ENCODE measurements at places on chromosomes 12 and 14.

- no peak for DNase-seq
These were observed 51.9 kb downstream of the MAP1LC3B2 start for GRCh38 chr12:116610971-116611541.

- no peak for DNase-seq
These were observed 3.7 kb downstream of the ARHGDIB start for GRCh38 chr12:14957551-14958168.

GRCh38 chr12:2076196-2076570, 23.4 kb downstream of the CACNA1C start:
- no peak for DNase-seq

DNA sequence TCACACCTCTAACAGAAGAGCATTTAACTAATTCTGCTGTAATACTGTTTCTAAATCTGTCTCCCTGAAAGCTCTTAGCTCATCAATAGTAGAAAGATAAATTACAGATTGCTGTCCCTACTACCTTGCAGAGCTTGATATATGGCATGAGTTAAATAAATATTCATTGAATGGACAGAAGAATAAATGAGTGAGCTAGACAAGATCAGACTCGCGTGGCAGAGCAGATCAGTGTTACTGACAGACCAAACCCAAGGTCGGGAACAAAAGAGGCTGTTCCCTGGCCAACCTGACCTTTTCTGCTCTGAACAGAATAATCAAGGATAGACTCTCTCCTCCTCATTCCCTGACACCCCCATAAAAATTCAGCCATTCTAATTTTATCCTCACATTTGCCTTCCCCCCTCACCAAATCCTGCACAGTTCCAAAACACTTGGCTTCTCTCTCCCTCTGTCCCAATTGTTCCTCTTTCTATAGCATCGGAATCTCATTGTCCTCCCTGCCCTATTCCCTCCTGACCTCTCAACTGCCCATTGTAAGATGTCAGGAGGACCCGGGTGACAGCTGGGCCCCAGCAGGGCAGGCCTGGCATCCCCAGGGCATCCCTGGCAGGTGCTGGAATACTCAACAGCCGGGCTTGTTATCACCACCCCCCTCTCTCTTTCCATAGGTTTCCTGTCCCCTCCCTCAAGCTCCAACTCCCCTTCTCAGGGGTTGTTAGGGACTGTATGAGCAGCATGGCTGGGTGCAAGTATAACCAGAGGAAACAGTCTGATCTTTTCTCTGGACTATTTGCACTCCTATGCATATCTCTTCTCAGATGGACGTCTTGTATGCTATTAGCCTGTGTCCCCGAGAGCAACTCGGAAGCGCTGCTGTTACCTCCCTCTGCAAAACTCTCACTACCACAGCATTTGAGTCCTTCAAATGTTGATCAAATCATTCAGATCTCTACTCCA, 19.9 kb downstream of the NEUROD4 start:
- DNase-seq, result no peak

- DNase-seq, result no peak
These were observed 18.8 kb downstream of the RPH3A start for GRCh38 chr12:112810235-112810917.

DNA sequence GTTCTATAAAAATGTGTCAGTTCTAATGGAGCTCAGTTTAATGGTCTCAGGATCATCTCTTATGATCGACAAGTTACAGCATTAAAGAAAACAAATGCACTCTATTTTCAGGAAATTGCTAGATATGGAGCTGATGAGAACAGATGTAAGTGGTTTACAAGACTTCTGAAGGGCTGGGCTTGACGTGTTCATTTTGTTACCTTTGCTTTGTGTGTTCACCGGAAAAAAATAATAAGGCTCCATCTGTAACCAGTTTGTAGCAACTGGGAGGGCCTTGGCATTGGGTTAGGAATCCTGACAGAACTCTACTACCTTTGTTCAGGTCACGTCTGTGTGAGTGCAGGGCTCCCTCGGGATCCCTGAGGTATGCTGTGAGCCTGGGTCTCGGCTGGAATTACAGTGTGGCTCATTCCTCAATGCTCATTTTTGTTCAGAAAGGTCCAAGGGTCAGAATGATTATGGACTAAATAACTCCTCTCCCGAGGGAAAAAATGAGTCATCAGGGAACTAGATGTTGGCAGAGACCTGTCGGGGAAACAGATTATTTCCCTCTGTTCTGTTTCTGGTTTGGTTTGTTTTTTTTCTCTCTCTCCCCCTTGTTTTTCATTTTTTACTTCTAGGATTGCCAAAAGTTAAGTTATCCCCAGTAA, 158.0 kb downstream of the SLC5A8 start:
- peak; percentile 9 for DNase-seq

DNA sequence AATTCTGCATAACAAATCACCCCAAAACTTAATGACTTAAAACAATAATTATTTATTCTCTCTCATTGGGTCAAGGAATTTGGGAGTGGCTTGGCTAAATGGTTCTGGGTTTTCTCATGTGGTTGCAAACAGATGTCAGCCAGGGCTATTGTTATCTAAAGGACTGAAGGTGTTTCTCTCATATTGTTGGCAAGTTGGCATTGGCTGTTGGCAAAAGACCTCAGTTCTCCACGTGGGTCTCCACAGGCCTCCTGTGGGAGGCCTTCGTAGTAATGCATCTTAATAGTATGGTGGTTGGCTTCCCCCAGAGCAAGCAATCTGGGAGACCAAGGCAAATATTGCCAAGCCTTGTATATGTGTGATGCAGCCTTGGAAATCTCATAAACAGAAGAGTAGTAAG, 14.4 kb downstream of the GALNT16 start:
- DNase-seq, result no peak

DNA sequence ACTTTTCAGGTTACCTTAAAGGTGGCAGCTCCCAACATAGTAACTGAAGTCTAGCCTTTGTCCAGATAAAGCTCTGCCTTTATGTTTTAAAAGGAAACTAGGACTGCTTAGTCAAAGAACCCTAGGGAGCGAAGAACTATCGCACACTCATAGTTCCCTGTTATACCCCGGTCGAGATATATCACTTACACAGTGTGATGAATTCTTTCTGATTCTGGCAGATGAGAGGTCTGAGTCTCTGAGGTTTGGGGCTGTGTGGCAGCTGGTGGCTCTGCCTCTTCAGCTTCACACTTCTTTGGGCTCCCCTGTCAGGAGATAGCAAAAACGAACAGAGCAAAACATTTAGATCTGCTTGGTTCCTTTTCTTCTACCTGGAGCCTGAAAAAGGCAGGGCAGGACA, 17.0 kb downstream of the ACIN1 start:
- DNase-seq, result no peak

- no peak for DNase-seq
These were observed 120.3 kb upstream of the FLRT2 start for GRCh38 chr14:85409481-85410210.

- DNase-seq, result no peak
These were observed 268.8 kb downstream of the TTC8 start for GRCh38 chr14:89093083-89093730.

GRCh38 chr14:50335989-50336824, 24.1 kb downstream of the DMAC2L start:
- DNase-seq, result no peak

DNA sequence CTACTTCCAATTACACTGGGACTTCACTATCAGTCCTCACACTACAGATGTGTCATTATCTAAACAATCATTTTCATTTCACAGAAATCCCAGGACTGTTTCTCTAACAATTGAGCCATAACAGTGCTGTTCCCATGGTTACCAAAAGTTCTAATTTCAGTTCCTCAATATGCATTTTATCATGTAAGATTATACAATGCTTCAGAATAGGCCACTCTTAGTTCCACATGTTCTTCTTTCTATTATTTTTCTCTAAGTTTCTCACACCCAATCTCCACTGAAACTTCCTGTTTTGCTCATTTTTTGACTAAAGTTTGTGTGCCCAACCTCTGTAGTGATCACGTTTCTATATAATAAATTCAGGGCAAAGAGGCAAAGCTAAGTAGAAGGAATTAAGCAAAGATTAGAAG, 185.8 kb downstream of the DUSP6 start:
- no peak for DNase-seq

- DNase-seq, result no peak
These were observed 81.6 kb upstream of the RERGL start for GRCh38 chr12:18171571-18171970.

GRCh38 chr12:94640134-94640928, 10.0 kb downstream of the TMCC3 start:
- DNase-seq, result no peak

All from smooth muscle cell of the brain vasculature (primary cell).